Activated CD4-positive, alpha-beta T cell treated with anti-CD3 and anti-CD28 coated beads for 48 hours (primary cell): ENCODE measurements at places on chromosomes 3 and 15.

DNA sequence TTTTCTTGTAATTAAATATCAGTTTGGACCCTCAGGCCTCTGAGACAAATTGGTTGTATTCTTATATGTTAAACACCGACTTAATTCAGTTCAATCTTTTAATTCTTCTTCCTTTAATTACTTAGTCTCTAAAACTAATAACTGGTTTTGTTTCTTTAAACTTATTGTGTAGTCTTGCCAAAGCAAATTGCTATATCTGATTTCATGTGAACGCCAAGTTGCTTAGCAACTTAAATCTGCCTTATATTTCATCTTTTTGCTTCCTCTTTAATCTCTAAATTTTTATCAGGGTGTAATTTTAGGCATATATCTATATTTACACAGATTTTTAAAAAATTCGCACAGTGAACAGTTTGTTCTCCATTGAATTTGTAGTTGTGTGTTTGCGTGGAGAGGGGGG, 82.2 kb downstream of the CADM2 start:
- DNase-seq = no peak

GRCh38 chr15:41870689-41871081, 23.2 kb downstream of the SPTBN5 start:
- DNase-seq = peak; percentile 81

DNA sequence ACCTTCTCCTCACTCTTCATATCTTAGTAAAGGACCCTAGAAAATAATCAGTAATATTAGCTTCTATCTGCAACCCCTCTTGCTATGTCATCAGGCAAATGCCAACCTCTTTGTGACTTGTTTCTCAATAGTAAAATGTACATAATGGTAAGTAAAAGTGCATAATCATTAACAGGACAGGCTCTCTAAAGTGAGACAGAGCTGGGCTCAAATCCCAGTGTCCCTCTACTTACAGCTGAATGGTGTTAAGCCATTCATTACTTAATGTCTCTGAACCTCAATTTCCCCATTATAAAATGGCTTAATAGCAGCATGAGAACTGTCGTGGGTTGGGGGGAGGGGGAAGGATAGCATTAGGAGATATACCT, 62.6 kb upstream of the ATP11B start:
- DNase-seq = no peak

DNA sequence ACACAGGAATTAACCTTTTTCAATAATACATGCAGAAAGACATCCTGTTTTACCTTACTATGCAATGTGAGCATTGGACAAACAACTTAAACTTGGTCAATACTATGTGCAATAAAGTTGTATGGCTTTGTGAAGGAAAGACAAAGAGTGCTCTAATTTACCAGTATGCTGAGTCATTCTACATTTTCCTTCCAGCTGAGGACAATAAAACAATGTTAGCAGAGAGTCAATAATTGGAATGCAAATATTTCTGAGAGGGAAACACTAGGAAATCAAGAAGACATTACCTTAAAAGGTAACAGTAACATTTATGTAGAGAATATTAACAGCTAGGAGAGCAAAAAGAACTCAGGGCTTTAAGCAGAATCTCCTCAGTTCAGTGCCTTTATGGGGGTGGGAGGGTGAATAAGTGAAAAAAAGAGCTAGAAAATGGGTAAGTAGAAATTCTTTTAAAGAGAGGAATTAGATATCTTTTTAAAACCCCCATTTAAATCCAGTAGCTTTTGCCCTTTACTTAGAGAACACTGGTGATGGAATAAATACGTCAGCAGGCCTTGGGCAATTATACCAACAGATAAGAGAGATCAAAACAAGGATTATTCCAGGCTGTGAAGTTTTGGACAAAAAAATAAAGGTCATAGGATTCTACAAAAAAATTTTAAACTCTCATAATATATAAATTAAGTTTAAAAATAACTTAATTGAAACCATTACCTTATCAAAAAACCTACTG, 11.6 kb upstream of the HGD start:
- DNase-seq = no peak

DNA sequence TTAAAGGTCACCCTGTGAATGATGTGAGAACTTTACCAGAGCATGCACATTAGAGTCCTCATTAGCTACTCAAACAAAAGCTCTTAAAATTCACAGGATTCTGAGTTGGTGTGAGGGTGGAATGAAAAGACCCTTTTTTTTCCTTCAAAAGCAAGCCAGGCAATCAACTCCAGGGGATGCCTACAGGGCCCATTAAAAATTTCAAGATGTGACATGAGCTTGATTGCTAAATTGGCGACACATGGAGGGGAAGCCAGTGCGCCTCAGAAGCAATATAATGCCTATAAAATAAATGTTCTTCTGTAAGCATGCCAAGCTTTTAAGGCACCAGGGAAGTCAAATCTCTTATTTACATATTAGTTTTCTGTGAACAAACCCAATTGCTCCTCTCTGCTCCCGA, 328.8 kb upstream of the SUCLG2 start:
- no peak for DNase-seq

DNA sequence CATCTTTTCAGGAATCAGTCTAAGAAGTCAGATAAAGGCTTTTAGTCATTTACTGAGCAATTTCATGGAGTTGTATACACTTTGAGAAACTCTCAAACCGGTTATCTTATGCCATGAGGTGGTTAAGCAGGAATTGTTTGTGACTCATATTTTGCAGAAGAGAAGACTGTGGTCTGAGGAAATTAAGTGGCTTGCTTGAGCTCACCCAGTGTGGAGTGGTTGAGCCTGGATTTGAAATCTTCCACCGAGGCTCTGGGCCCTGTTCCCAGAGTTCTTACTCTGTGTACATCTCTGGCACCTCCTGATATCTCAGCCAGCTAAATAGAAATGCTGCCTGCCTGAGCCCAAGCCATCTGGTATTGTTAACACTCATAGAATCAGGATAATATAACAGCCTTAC, 37.8 kb upstream of the BCL6 start:
- no peak for DNase-seq

- no peak for DNase-seq
Measured at GRCh38 chr3:4241595-4242170, 61.5 kb upstream of the SETMAR start.

- peak; percentile 39 for DNase-seq
Measured at GRCh38 chr3:196159952-196160804, 51.0 kb downstream of the ZDHHC19 start.

DNA sequence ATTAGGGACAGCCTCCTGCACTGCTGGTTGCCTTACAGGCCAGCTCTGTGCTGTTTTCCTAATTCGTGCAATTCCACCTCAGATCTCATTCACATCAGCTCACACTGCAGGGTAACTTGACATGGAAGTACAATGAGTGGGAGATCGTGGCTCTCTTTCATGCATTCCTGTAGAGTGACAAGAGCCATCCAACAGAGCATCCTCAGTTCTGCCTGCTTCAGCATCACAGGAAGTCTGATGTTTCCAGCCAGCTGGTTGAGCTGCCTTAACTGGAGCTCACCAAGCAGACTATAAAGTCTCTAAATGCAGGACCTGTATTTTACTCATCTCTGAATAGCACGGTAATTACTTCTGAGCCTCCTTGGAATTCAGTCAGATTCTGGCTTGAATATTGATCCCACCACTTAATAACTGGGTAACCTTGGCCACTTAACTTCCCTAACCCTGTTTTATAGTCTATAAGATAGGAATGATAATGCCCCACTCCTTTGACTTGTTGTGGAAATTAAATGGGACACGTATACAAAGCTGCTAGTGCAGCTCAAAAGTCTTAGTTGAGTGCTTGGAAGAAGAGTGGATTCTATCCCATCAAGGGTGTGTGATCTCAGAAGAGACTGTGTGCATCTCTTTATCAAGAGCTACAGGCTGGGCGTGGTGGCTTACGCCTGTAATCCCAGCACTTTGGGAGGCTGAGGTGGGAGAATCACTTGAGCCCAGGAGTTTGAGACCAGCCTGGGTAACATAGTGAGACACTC, 1.4 kb upstream of the DIS3L start:
- DNase-seq = no peak

DNA sequence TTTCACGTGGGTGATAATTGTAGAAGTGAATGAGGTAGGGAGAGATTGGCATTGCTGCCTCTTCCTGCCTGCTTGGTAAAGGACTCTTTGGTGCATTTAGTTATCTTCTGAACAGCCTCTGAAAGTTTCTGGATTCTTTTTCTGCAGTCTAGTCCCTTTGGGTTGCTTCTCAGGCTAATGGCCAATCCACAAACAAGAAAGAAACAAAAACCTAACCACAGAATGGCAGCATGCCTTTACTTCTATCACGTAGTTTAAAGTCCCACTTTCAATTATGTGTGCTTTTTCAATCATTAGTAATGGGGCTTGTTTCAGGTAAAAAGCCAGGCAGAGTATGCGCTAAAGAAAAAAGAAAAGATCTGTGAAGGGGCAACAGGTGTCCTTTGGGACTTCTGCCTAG, 7.4 kb downstream of the FGF12 start:
- no peak for DNase-seq

- no peak for DNase-seq
Measured at GRCh38 chr15:88609344-88610090, 11.6 kb upstream of the AEN start.

DNA sequence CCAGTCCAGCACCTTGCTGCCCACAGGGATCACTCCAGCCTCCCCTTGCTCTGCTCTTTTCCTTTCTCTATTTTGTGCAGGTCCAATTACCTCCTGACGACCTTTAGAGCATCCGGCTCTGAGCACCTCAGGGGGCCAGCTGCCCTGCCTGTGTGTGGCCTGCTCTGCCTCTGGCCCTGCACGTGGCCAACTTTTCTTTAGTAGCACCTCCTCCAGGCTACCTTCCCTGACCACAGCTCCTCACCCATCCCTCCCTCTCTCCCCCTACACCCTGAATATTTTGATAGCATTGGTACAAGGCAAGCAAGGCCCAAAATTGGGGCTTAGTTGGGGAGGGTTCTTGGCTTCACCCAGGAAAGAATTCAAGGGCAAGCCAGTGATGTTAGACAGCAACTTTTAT, 66.9 kb upstream of the PRR20G start:
- DNase-seq = no peak

- no peak for DNase-seq
Measured at GRCh38 chr3:111989061-111989678, 9.6 kb upstream of the TAGLN3 start.

- DNase-seq = peak; percentile 20
Measured at GRCh38 chr3:150303768-150304167, 104.3 kb upstream of the TSC22D2 start.

- DNase-seq = peak; percentile 38
Measured at GRCh38 chr3:136819731-136820679, 1.1 kb downstream of the SLC35G2 start.

- peak; percentile 93 for DNase-seq
Measured at GRCh38 chr3:186806089-186807055, at the start of gene RFC4. Gene RFC4 (minus strand): TSS chr3:186806482. CDS start chr3:186804713, 1,769 bp downstream.

GRCh38 chr3:125072301-125072700, 16.5 kb upstream of the HEG1 start:
- DNase-seq = no peak

DNA sequence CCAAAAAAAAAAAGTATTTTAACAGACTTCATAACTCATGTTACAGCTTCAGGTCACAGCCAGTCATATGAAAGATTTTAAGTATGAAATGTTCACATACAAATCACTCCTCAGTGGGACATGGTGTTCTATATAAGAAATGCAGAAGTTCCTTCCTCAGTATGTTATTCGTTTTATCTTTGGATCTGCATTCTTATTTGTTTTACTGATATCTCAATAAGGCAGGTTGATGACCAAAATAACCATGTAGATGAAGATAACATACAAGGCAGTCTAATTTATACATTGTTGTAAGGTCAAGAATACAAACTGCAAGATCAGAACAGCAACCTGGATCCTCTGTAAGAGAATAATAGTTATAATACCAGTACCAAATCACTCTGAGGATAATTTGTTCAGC, 75.6 kb downstream of the CHAC1 start:
- DNase-seq = no peak

- no peak for DNase-seq
Measured at GRCh38 chr15:65902373-65902772, 33.1 kb downstream of the RAB11A start.

- DNase-seq = no peak
Measured at GRCh38 chr15:66154581-66154980, 99.0 kb downstream of the MEGF11 start.

- DNase-seq = no peak
Measured at GRCh38 chr3:157147099-157147803, 12.7 kb downstream of the CCNL1 start.

DNA sequence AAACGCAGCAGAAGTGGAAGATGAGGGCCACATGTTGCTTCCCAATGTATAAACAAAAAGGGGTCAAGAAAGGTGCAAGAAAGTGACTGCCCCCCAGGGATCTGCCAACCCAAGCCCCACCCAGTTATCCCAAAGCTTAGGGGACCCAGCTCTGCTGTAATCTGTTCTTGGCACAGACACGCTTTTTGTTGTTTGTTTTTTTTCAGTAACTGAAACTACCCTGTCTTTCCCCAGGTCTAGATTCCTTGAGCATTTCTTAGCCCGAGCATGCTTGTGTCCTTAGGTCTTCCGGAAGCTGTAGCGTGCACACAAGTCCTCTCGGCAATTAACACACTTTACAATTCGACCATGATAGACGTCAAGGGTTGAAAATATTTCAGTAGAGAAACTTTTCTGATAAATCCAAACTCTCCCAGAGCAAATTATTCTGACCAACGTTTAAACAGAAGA, 8.5 kb upstream of the PPARG start:
- no peak for DNase-seq

- DNase-seq = peak; percentile 77
Measured at GRCh38 chr15:74322558-74323180, 44.8 kb downstream of the CYP11A1 start.

DNA sequence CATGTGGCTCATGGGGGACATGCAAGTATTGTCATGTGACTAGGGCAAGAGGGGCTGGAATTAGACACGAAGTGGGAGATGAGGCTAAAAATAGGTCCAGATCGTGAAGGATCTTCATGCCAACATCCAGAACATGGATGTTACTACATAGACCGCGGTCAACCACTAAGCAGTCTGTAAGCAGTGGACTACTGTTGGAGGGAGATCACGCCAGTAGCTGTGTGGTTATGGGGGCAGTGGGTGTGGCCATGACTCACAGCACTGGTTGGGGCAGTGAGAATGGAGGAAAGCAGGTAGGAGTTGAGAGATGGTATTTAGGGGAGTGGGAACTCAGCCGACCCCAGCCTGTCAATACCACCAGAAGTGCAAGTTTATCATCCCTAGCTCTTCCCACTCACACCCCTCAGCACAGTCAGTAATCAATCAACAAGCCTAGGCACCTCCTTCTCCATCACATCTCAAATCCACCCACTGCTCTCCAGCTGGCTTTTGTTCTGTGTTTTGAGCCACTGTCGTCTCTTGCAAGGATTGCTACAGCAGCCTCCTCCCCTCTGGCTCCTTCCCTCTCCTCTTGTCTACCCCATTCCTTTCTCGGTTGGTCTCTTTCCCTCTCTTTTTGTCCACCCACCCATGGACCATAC, 107.2 kb upstream of the ABHD17C start:
- DNase-seq = no peak

- no peak for DNase-seq
Measured at GRCh38 chr3:125147491-125147820, 65.1 kb downstream of the SLC12A8 start.

DNA sequence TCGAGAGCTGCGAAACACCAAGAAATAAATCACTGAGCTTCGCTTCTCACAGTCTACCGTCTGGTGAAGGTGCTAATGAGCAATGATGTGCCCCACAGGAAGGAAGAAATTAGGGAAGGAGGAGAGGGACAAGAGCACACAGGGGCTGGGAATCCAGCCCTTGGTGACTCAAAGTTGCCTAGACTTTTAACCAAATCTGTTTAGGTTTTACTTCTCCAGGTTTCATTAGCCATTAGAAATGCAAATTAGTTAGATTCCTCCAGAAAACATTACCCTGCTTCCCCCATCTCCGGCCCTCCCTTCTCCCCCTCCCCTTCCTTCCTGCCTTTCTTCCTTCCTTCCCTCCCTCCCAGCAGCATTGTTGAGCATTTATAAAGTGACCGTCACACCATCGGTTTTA, 59.3 kb upstream of the UBE2E1 start:
- DNase-seq = no peak
